ENCODE measurements at places on chromosomes 2 and 18.
A peak's percentile ranks its signal among the peaks of the same experiment; 100 is the strongest.

GRCh38 chr2:198807131-198807530, 650.6 kb downstream of the SATB2 start:
- peak; percentile 73 for DNase-seq

GRCh38 chr18:76115580-76115979, 379.5 kb downstream of the ZNF516 start:
- no peak for DNase-seq

DNA sequence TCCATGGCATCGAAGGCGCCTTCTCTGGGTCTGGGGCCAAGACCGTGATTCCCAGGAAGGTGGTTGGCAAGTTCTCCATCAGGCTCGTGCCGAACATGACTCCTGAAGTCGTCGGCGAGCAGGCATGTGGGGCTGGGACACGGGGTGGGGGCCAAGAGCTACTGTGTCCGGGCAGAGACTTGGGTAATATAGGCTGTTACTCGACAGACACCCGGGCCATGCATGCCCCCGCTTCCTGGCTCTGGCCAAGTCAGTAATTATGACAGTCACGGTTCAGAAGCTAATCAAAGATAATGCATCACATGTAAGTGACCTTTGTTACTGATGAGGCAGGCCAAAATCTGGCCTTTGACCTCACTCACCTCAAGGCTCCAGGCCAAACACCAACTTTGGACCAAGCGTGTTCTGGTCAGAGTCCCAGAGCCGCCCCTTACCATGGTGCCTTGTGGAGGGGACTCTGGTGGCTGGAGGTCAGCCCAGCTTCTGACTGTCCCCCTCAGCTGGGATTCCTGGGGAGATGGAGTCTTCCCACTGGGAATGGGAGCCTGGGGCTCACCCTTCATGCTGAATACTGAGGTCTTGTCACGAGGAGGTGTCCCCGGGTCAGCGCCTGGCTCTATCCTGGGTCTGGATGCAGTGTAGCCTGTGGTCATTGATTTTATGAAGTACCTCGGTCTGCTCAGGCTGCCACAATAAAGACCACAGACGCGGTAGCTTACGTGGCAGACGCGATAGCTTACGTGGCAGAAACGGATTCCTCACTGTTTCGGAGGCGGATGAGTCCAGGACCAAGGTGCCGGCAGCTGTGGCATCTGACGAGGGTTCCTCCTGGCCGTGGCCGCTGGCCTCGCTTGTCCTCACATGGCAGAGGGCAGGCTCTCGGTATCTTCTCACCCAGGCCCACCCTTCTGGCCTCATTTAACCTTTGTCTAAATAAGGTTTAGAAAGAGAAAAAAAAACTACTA, 17.7 kb upstream of the CNDP1 start:
- DNase-seq, result no peak

DNA sequence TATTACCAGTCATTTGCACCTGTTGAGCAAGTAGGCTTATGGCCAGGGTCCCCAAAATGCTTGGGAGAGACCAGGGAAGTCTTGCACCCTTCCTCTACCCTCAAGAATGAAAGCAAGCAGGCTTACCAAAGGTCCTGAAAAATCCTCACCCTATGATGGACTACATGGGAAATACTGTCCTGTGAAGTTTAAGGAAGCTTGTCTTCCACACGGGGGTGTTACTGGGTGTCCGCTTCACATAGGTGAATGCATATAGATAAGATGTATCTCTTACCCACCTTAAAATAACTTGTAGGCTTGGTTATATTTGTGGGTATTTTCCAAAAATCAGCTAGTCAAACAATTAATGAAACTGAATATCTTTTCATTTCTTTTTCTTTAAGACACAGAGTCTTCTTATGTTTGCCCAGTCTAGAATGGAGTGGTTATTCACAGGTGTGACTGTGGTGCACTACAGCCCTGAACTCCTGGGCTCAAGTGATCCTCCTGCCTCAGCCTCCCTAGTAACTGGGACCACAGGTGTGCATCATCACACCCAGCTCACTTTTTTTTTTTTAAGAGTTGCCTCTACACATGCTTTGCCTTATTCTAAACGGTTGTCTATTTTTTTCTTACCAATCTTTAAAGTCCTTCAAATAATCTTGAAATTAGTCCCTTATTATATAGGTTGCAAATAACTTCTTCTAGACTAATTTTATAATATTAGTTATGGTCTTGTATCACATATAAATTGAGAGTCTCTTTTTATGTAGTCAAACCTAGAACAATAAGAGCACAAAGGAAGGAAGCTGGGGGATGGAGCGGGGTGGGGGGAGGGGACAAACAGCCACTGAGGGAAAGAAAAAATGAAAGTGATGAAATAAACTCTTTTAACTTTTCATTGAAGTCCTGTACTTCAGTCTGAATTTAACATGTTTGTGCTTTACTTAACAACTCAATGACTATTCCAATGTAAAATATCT, 49.0 kb downstream of the CERKL start:
- no peak for DNase-seq

DNA sequence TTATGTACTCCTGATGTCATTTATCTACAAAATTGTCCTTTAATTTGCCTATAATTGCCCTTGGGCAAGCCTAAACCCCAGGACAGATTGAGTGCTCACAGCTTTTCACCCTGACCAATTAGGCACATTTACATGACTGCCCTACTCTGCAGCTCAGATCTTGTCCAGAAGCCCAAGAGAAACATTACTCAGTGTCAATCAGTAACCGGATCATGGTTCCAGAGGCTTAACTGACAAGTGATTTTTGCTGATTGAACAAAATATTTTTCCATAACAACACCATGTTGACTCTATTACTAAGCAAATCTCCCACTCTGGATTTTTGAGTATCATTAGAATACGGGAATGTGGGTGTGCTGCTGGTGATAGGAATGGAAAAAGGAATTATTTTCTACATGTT, 465.4 kb upstream of the TNP1 start:
- DNase-seq, result no peak

DNA sequence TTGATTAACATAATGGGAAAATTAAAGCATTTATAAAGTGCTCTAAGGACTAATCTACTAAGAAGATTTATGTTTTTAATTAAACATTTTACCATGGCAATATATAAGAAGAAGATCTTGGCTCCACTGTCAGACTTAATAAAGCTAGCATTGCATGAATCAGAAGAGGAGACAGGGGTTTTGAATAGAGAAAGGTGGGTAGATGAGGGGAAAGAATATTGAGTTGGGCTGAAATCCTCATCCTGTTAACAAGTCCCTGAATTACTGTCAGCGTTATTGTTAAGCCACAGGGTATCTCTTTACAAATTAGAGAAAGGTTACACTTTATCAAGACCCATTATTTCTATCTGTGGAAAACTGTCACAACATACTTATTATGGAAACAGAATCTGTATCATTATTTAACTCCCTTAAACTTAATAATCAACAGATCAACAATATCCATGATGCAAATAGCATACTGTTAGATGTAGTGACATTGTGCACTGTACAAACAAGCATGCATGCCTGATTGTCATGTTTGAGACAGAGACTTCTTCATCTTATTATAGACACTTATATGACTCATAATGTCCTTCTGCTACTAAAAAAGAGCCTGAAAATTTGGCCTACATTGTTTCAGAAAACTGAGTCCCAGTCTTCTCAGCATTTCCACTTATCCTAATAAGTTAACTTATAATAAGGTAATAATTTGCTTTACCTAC, 304.1 kb downstream of the NRXN1 start:
- DNase-seq, result no peak

DNA sequence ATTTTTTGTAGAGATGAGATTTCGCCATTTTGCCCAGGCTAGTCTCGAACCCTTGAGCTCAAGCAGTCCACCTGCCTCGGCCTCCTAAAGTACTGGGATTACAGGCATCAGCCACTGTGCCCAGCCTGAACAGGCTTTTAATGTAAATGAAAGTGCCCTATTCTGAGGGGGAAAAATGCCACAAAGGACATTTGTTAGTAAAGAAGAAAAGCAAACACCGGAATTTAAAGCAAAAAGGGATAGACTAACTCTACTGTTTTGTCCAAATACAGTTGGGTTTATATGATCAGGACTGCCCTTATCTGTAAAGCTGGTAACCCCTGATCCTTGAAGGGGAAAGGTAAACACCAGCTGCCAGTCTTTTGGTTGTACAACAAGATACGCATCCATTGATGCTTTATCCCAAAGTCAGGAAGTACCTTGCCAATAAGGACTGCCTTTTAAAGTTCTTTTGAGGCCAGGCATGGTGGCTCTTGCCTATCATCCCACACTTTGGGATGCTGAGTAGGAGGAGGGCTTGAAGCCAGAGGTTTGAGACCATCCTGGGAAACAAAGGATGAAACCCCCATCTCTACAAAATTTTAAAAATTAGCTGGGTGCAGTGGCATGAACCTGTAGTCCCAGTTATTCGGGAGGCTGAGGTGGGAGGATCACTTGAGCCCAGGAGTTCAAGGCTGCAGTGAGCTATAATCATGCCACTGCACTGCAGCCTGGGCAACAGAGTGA, 13.1 kb downstream of the CLEC4F start:
- DNase-seq, result no peak

DNA sequence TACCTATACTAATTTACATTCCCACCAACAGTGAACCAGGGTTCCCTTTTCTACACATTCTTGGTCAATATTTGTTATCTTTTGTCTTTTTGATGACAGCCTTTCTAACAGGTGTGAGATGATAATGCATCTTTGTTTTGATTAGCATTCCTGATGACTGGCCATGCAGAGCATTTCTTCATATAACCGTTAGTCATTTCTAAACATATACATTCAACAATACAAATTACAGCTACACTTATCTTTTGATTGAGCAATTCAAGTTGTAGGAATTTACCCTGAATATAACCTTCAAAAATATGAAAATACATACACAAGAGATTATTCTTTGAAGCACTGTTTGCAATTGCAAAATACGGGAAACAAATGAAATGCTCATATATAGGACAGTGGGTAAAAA, 94.9 kb downstream of the TMEM131 start:
- DNase-seq, result peak; percentile 8

DNA sequence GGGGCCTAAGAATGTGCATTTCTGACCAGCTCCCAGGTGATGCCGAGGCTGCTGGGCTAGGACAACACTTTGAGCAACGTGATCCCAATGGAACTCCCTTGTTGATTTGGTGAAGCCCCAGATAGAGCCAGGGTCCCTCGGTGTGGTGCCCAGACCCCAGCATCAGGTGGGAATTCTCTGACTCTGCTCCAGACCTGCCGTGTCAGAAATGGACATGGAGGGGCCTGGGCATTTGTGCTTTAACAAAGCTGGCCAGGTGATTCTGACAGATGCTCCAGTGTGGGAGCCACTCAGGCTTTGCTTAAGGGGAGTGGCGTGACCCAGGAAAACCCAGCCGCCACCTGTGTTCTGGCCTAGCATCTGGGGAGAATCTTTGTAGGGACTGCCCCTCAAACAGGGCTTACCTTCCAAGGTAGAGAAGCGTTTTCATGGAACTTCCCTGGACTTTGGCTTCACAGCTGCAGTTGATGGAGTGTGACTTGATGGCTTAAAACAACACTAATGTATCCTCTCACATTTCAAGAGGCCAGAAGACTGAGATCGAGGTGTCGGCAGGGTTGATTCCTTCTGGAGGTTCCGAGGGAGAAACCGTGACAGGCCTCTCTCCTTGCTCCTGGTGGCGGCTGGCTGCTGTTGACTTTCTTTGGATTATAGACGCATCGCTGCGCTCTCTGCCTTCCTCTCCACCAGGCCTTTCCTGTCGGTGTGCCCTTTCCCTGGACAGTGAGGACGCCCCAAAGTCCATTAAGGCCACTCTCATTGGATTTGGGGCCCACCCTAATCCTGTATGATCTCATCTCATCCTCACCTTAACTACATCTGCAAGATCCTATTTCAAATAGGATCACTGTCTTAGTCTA, 57.0 kb upstream of the HDAC4 start:
- no peak for DNase-seq

DNA sequence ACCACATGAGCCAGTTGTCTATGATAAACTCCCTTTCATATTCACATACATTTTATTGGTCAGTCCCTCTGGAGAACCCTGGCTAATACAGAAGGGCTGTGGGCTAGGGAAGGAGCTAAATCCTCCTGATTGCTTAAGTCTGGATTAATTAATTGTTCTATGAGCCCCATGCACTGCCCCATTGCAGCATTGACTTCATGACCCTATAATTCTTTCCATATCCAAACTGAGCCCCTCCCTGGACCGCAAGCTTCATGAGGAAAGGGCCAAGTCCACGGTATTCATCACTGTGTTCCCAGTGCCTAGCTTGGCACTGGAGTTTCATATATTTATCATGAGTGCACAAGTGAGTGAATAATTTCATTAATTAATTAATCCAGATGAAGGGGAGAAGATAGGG, 124.0 kb downstream of the MBD2 start:
- no peak for DNase-seq

GRCh38 chr2:48600204-48600813, 17.3 kb upstream of the GTF2A1L start:
- peak; percentile 51 for DNase-seq

DNA sequence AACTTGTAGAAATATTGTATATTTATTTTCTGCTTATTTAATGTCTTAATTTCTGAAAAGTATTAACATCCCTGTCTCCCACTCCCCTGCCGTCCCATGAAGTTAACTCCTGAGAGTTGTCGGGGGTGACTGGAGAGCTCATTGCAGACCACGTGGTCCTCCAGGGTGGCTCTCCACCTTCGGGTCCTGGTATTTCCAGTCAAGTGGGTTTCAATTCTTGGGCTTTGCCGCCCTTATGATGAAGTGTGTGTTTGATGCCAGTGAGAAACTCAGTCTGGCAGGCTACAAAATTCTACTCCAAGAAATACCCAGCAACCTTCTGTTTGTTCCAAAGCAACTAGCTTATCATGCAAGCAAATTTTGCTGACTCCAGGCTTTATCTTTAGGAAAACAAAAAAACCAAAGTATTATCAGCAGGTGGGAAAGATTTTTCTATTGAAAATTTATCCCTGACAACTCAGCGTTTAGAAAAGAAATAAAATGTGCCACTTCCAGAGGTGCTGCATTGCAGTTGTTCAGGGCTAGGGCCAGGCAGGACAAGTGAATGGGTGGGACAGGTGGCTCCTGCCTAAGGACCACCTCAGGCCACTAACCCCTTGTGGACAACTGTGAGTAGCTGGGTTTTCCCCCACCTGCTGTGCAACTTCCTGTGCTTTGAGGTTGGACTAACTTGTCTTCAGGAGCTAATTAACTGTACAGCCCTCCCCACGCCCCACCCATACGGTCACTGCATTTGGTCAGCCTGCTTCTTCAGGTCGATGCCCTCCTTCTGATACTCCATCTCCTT, 46.6 kb downstream of the BCL2L11 start:
- no peak for DNase-seq

GRCh38 chr2:127664065-127664894, 11.1 kb downstream of the LIMS2 start:
- no peak for DNase-seq

DNA sequence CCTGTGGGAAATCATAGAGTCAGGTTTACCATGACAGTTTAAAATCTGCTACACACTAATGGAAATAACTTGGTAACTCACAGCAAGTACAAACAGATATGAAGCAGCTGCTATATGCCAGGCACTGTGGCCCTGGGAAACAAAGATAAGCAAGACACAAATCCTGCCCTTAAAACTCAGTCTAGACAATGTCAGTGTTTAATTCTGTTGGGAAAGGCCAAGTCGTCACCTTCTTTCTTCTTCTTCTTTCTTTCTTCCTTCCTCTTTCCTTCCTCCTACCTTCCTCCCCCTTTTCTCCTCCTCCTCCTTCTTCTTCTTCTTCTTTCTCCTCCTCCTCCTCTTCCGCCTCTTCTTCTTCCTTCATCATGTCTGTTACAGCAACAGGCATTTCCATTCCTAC, 26.8 kb downstream of the PLEK start:
- no peak for DNase-seq

GRCh38 chr2:232870018-232870765, at the start of gene SNORC:
Gene SNORC, plus strand, starts transcription at chr2:232870264. Its CDS starts 78 bp downstream, at chr2:232870342.
- no peak for DNase-seq

All from EH (cell line).